ENCODE measurements at places on chromosomes 4 and X.

GRCh38 chr4:110139815-110140214, 58.6 kb downstream of the ELOVL6 start:
- DNase-seq: no peak

DNA sequence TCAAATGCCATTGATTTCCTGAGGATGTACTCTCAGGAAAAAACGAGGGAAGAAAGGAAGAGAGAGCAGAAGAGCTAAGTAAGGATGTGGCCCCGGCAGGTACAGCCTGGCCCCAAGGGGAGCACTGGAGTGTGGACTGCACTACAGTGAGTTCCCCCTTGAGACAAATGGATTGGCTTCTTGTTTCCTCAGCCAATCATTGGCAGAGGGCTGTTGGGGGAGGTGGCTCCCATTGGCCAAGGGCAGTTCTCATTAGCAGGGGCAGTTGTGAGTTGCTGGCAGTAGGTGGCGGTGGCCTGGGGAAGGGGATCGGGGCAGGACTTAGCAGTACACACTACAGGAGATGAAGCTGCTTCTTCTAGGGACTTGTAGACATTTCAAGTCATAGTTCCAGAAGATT, 24.1 kb upstream of the OCIAD2 start:
- DNase-seq: no peak

DNA sequence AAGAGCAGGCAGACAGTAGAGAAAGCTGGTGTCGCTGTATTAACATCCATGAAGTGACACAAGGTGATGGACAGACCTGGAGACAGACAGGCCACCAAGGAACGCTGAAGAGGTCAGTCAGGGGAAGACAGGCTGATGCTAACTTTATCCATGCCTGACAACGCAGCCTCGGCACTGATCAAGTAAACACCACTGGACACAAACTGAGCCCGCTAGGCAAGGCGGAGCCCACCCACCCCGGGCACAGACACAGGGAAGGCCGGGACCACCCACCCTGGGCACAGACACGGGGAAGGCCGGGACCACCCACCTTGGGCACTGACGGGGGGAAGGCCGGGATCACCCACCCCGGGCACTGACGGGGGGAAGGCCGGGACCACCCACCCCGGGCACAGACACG, 18.8 kb downstream of the PPP2R3B start:
- DNase-seq: no peak

DNA sequence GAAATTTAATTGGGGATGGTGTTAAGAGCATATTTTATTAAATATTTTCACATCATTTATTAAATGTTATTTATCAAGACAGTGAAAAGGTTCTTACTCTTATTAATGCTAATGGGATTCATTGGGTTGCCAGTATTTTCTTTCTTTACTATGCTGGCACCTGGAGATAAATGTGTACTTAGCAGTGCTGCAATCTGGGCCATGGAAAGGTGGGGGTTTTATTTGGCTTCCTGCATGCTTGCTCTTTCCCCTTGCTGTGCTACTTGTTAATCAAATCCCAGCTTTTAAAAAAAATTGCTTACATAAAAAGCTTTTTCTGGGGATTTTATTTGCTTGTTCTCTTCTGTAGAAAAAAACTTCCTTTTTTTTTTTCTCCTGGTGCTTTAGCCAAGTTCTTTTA, 48.3 kb downstream of the ZAR1 start:
- DNase-seq: no peak

- DNase-seq: no peak
These were observed 173.0 kb upstream of the EMCN start for GRCh38 chr4:100690812-100691211.

DNA sequence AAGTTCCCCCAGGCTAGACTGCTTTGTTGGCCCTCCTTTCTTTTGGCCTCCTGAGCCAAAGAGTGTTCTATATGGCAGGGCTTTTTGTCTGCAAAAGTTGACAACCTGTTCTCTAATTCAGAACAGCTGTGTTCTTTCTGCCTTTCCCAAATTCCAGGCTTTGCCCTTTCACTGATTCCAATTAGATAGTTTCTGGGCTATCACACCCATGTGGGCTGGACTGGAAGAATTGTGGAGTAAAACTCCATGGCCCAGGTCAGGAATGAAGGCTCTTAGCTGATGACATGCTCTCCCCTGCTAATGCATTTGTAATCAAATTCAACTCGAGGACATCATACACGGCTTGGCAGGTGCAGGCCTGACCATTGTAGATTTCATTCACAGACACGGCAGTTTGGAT, 19.4 kb downstream of the BMP3 start:
- no peak for DNase-seq

DNA sequence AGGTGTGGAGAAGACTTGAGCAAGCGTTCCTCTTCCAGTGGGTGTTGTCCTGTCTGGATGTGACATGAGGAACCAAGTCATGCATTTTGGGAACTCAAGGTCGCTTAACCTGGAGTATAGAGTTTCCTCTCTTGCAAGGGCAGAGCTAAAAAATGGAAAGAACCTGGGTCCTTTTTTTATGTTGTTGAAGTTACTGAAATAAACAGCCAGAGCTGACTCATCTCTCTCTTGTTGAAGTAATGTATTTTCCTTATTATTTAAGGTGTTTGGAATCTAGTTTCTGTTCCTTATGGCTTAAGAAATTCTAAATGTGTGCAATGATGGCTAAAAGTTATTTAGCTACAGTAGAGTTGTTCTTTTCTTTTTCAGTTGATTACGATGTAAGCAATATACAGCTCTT, 314.5 kb downstream of the CAMK2D start:
- no peak for DNase-seq

GRCh38 chrX:66176134-66176533, 12.1 kb downstream of the HEPH start:
- DNase-seq: no peak

DNA sequence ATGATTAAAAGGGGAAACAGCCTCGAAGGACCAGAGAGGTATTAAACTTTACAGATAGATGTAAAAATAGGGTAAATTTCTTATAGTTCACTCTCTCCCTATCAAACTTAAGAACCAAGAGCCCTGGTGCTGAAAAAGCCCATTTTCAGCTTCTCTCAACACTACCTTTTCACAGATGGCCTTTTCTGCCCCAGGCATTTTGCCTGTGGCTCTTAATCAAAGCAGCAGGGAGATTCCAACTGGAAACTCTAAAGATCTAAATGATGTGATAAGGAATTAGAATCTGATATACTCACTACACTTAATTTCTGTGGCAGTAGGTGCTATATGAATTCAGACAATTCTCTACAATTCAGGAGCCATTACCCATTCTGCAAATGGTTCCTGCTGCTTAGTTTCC, 60.0 kb downstream of the AMMECR1 start:
- no peak for DNase-seq

- no peak for DNase-seq
These were observed 1.4 kb upstream of the UGT2B4 start for GRCh38 chr4:69497076-69497475.

GRCh38 chrX:110853610-110854009, 58.0 kb upstream of the CHRDL1 start:
- DNase-seq: no peak

DNA sequence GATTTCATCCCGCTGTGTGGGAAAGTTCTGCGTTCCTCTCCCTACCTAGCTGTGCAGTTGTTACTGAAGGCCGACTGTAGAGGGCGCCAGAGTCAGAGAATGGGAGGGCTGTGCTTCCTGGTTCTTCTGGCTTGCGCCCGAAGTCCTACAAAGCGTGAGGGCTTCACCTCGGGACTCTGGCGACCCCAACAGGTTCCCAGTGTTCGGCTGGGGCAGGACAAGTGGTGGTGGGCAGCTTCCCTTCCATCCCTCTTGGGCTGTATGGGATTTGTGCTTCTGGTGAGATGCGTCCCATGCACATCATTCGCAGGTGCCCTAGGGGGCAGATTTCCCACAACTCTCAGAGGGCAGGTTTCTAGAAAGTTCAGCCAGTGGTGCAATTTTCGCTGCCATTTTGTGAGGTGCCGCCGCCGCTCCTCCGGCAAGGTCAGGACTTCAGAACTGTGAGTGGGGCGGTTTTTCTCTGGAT, 27.3 kb downstream of the CT45A1 start:
- DNase-seq: peak; percentile 57

- no peak for DNase-seq
These were observed 72.3 kb downstream of the PRKG2 start for GRCh38 chr4:81142744-81143143.

GRCh38 chrX:65688403-65688871, 21.0 kb downstream of the MSN start:
- no peak for DNase-seq

DNA sequence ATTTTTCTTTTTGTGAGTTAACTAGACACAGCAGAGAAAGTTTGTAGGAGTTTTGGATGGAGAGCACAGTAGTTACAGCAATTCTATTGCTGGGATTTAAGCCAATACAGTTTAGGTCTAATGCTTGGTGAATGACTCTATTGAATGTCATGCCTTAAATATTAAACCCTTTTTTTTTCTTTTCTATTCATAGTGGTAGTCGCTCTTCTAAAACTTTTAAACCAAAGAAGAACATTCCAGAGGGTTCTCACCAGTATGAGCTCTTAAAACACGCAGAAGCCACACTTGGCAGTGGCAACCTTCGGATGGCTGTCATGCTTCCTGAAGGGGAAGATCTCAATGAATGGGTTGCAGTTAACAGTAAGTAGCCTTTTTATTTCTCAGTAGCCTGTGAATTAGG, 34.8 kb upstream of the DCK start:
- no peak for DNase-seq

- no peak for DNase-seq
These were observed 130.5 kb upstream of the TTC29 start for GRCh38 chr4:147076179-147076578.

- no peak for DNase-seq
These were observed 33.4 kb upstream of the MSMO1 start for GRCh38 chr4:165293927-165294649.

GRCh38 chrX:24961809-24962208, 54.0 kb downstream of the ARX start:
- no peak for DNase-seq

- DNase-seq: no peak
These were observed 151.6 kb downstream of the PALLD start for GRCh38 chr4:168648494-168648893.

GRCh38 chr4:99518601-99519295, 7.9 kb downstream of the C4orf17 start:
- DNase-seq: no peak

GRCh38 chr4:74969507-74970474, 36.9 kb downstream of the PARM1 start:
- no peak for DNase-seq
